CMK (cell line): ENCODE measurements at places on chromosomes 2 and 18.

DNA sequence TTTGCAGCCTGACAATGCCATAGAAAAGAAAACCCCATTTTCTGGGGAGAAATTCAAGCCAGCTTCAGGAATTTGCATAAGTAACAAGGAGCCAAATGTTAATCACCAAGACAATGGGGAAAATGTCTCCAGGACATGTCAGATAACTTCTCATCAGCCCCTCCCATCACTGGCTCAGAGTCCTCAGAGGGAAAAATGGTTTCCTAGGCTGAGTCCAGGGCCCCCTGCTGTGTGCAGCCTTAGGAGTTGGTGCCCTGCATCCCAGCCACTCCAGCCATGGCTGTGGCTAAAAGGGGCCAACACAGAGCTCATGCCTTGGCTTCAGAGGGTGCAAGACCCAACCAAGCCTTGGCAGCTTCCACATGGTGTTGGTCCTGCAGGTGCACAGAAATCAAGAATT, 63.7 kb upstream of the FANCL start:
- DNase-seq = no peak

DNA sequence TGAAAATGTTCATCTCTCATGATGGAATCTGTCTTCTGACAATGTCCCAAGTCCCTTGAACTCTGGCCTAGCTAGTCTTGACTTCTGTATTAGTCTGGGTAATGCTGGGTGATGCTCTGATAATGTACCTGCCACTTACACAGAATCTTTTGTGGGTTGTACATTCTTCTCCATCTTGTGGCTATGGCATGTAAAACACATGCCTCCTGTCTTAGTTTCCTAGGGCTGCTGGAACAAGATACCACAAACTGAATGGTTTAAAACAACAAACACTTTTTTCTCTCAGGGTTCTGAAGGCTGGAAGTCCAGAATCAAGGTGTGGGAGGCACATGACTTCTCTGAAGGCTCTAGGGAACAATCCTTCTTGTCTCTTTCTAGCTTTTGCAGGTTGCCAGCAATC, 57.1 kb downstream of the RAPGEF4 start:
- DNase-seq = no peak

GRCh38 chr18:56307354-56308170, 330.8 kb downstream of the TXNL1 start:
- no peak for DNase-seq

- no peak for DNase-seq
Measured at GRCh38 chr18:37309861-37310260, 255.7 kb downstream of the CELF4 start.

GRCh38 chr2:119283873-119284331, 60.3 kb downstream of the STEAP3 start:
- DNase-seq = no peak

- no peak for DNase-seq
Measured at GRCh38 chr2:6864923-6865345, 773 bp downstream of the CMPK2 start.

DNA sequence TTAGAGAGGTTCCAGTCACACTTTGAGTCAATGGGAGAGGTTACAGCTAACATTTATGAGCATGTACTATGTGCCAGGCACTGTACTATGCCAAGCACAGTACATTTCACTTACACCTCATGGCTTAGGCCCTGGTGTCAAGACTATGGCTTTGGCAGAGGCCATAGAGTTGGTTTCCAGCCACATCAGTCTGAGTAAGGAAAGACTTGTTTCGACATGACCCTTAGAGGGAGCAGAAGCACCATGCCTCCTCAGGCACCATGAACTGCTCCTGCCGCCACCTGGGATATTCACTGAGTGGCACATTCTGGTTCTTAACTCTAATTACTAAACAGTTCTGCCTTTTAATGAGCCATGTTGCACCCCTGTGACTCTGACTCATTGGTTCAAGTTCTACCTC, 12.7 kb downstream of the DGUOK start:
- DNase-seq = no peak

DNA sequence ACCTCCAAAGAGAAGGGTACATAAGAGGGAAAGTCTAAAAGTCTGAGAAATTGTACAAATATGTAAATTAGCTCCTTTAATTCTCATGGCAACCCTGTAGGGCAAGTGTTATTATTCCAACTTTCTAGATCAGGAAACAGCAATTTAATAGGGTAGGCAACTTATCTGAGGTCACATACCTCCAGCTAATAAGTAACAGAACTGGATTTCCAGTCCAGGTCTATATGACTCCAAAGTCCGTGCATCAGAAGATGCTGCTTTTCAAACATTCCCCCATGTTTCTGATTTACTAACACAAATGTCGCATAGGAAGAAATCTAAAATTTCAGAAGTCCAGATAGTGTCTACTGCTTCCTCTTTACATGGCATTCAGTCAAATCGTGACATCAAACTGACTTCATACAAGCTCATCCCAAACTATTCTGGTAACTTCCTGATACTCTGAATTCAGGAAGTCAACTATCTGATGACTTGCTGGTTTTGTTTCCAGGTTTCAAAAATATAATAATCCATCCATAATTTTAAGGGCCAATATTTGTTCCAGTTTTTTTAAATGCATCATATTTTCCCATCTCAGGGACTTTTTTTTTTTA, 419.3 kb upstream of the ACVR2A start:
- DNase-seq = no peak
